ENCODE measurements at places on chromosomes 6 and 20.

GRCh38 chr6:4466769-4467480, 309.3 kb upstream of the CDYL start:
- DNase-seq: no peak

GRCh38 chr6:126086560-126086959, 100.2 kb downstream of the TRMT11 start:
- no peak for DNase-seq

- no peak for DNase-seq
Measured at GRCh38 chr20:6134592-6134991, 11.8 kb upstream of the FERMT1 start.

DNA sequence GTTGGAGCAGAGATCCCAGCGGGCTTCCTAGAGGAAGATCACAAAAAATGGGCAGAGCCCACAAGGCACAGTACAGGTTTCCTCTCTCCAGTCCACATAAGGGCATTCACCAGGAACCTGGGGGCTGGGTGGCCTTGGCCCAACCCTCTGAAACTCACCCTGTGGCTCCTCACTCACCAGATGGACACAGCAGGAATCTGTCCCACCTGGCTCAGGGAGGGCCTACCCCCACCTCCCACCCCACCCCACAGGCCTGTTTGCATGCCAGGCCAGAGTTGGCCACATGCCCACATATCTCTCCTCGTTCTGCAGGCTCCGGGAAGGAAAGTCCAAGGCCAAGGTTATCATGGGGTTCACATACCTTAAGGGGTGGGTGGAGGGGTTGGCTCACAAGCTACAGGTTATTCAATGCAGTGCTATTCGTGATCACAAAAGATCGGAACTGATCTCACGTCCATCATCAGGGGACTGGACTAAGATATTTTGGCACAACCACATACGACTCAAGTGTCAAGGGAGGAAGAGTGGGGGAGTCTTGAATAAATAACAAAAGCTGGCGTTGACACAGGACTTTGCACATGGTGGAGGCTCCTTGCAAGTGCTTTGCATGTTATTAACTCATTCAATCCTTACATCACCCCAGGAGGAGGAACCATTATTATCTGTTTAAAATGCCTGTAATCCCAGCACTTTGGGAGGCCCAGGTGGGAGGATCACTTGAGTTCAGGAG, 13.0 kb downstream of the RIPOR3 start:
- no peak for DNase-seq

GRCh38 chr20:38825901-38826625, 20.6 kb downstream of the PPP1R16B start:
- no peak for DNase-seq

DNA sequence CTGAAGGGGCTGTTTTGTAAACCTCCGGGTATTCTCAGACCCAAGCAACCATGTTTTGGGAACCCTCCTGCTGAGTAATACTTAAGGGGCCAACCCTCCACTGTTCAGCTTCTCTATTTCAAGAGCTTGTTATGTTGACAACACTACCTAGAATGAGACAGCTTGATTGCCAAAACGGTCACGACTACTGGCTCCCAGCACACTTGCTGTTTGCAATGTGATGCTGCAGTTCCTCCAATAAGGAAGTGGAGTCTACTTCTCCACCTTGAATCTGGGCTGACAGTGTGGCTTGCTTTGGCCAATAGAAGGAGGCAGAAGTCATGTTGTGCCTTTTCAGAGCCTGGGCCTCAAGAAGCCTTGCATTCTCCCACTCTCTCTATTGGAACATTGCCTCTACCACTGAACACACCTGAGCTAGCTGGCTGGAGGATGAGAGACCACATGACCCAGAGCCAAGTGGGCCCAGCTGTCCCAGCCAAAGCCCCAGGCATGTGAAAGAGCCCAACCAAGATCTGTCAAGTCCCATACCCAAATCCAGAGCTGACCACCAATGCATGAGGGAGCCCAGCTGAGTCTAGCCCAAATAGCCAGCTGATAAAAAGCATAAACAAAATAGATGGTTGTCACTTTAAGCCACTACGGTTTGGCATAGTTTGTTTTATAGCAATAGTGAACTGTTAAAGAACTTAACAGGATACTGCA, 108.0 kb downstream of the PRND start:
- DNase-seq: no peak

DNA sequence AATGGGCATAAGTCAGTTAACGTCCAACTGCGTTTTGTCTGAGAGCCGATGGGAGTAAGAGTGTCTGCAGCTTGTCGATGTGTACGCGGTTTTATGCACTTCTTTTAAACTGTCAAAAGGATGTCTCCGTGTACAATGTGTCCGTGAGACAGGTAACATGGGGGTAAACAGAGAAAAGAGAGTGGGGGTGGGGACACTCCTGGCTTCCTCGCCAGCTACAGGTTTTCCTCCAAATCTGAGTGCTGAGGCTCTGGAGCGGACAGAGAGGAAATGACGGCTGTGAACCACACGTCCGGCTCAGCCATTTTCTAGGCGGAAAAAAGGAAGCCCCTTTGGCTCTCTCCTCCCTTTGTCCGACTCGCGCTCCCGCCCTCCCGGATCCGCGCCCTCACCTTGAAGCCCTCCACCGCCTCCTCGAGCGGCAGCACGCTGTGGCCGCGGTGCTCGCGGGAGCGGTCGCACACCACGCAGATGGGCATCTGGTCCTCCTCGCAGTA, 916 bp downstream of the TRIM27 start:
- DNase-seq: no peak

- DNase-seq: no peak
Measured at GRCh38 chr6:105382958-105383357, 19.9 kb downstream of the PREP start.

DNA sequence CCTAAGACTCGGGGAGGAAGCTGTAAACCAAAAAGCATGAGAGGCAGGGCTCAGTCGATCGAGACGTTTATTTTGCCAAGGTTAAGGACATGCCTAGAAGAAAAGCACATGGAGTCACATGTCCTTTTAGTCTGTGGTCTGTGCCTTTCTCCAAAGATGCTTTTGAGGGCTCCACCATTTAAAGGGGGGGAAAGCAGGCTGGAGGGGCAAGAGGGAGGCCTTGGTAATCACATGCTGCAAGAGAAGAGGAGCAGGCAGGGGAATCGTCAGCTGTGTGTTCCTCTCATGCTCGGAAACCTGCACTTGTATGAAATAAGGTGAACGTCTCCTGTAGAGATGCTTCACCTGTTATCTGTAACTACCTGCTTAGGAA, 9.1 kb upstream of the YTHDF1 start:
- no peak for DNase-seq

DNA sequence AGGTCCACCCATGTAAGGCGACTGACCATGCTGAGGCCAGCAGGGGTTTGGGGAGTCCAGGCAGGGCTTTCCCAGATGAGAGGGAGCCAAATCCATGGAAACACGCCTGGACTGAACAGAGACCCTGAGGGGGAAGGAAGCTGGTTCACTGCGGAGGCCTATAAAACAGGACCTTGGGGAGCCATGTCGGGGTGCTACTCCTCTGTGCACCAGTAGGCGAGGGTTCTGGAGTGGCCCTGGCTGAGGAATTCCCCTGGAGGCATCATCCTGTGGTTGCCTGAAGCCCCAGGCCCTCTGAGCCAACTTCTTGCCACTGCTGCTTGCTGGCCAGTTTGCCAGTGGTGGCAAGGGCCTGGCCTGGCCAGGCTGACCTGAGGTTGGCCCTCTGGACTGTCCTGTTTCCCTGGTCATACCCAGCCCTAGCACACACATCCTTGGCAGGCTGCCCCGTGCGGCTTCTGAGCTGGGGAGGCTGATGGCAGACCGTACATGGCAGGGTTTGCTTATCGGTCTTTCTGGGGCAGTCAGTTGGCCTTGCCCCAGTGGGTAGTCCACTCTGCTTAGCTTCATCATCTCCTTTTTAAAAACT, 2.2 kb upstream of the LRRN4 start:
- DNase-seq: no peak

GRCh38 chr6:37115236-37115895, 54.6 kb upstream of the PIM1 start:
- no peak for DNase-seq

DNA sequence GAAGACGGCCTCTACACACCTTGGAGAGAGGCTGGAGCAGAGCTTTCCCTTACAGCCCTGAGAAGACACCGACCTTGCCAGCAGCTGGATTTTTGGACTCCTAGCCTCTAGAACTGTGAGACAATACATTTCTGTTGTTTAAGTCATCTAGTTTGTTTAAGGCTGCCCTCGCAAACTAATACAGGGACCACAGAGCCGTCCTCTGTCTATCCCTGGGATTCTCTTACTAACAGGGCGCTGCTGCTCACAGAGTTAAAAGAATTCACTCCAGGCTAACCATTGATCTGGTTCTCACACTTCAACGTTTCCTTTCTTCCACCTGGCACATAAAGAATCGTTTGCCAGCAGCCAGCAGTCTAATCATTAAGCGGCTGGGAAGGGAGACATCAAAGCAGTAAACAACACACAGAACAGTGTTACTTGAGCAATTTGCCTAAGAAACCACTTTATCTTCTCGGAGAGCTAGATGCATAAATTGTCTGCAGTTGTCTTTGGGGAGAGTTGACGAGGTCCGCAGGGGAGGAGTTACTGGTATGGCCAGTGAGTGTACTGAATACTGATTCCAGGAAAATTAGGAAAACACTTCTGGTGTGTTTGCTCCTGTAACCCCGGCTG, 103.5 kb upstream of the AKAP12 start:
- DNase-seq: no peak

DNA sequence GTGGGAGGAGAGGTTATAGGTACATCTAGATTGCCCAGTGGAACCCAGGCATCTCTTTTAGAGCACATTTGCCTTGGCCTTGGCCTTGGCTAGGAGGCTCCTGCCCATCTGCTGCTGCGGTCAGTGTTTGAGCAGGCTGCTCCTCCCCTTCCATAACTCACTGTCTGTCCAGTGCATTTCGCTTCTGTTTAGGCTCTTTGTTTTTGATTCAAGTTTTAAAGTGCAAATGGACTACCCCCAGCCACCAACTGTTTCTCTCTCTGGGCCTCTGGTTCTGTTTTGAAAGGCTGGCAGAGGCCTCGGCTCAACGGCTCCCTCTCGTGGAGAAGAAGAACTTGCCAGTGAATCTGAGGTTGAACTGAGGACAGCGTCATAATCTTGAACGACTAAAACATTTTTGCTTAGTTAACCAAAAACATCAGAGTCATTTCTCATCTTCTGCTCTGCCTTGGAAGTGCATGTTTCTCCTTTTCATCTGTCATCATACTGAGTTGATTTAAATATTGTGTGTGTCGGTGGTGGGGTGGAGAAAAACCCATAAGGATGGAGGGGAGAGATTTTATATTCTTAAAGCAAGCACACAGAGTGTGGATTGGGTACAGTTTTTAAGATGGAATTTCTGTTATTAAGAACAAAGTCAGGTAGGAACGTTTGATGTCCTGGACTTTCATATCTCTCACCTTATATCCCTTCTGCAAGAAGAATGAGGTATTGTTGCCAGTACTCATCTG, 171.4 kb downstream of the DTNBP1 start:
- DNase-seq: peak; percentile 36

GRCh38 chr6:85461798-85462170, 11.9 kb downstream of the NT5E start:
- no peak for DNase-seq

- no peak for DNase-seq
Measured at GRCh38 chr6:166330612-166331011, 11.7 kb downstream of the SFT2D1 start.

- DNase-seq: no peak
Measured at GRCh38 chr6:36701401-36701991, 3.9 kb downstream of the RAB44 start.

GRCh38 chr6:144317736-144318135, 32.6 kb downstream of the UTRN start:
- DNase-seq: no peak

GRCh38 chr6:50128420-50129005, 78.8 kb upstream of the DEFB112 start:
- no peak for DNase-seq

DNA sequence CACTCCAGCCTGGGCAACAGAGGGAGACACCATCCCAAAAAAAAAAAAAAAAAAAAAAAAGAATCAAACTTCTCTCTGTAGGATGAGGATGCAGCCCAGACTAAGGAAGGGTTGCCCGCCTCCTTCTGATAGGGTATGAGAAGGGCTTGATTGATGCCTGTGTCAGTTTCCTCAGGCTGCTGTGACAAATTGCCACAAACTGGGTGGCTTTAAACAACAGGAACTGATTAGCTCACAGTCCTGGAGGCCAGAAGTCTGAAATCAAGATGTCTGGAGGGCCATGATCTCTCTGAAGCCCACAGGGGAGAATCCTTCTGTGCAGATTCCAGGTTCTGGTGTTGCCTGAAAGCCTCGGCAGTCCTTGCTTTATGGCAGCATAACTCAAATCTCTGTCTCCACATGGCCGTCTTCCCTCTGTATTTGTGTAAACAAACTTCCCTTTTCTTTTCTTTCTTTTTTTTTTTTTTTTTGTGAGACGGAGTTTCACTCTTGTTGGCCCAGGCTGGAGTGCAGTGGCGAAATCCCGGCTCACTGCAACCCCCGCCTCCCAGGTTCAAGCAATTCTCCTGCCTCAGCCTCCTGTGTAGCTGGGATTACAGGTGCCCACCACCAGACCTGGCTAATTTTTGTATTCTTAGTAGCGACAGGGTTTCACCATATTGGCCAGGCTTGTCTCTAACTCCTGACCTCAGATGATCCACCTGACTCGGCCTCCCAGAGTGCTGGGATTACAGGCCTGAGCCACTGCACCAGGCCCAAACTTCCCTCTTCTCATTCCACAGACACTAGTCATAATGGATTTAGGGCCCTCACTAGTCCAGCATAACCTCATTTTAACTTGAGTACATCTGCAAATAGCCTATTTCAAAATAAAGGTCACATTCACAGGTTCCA, 11.2 kb upstream of the CDK19 start:
- DNase-seq: no peak

- DNase-seq: no peak
Measured at GRCh38 chr6:135870722-135871121, 19.2 kb downstream of the PDE7B start.

GRCh38 chr6:57089265-57089664, 723 bp upstream of the ZNF451 start:
- no peak for DNase-seq

GRCh38 chr20:7146552-7147219, 379.2 kb downstream of the BMP2 start:
- DNase-seq: no peak

GRCh38 chr6:56650191-56650590, 7.5 kb upstream of the DST start:
- no peak for DNase-seq

- DNase-seq: no peak
Measured at GRCh38 chr6:12956991-12957320, 240.4 kb downstream of the PHACTR1 start.

DNA sequence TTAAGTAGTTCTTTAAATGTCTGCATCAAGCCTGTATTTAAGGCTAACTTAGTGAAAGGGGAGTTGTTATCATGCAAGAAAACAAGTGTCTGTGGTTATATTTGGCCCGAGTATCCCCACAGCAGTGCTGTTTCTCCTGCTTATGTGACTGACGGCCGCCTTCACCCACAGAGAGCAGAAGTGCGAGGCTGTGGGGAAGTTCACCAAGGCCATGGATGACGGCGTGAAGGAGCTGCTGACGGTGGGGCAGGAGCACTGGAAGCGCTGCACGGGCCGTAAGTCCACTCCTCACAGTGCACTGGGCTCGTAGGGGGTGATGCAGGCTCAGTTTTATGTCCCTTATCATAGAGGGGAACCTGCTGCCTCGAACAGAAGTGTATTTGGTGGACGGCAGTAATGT, 53.2 kb upstream of the SYNJ2 start:
- DNase-seq: no peak

Measured in stimulated activated CD8-positive, alpha-beta memory T cell treated with anti-CD3 and anti-CD28 coated beads, Interleukin-2, amount 100 ng/mL, for 1 hour (primary cell).